Heart left ventricle (tissue), 16 donors: ENCODE measurements at places on chromosomes 13 and 19. TPM values are rescaled to one million over a fixed set of nuclear protein-coding genes. Genes with fewer than 3 reads are reported as not detected.

ZNF296 gene
- 0.46 TPM for polyA plus RNA-seq

RNF17 gene
- 0.17 TPM for polyA plus RNA-seq

IGFLR1 gene
- polyA plus RNA-seq = 10.8 TPM

PCCA gene
- 25.6 TPM for polyA plus RNA-seq

GARIN5A gene
- 3.0 TPM for polyA plus RNA-seq

MPV17L2 gene
- 24.7 TPM for polyA plus RNA-seq
